GM12864 (cell line): ENCODE measurements at places on chromosomes 13 and 19.

GRCh38 chr19:39845172-39845571 lies 1.0 kb downstream of the FBL start:
- no peak for DNase-seq

- DNase-seq = no peak
These were observed 1.1 kb downstream of the PAF1 start for GRCh38 chr19:39389631-39390414.

- DNase-seq = no peak
These were observed 79.5 kb downstream of the KLF5 start for GRCh38 chr13:73138276-73138637.

GRCh38 chr19:48962029-48962848 lies 2.9 kb upstream of the FTL start:
- no peak for DNase-seq

DNA sequence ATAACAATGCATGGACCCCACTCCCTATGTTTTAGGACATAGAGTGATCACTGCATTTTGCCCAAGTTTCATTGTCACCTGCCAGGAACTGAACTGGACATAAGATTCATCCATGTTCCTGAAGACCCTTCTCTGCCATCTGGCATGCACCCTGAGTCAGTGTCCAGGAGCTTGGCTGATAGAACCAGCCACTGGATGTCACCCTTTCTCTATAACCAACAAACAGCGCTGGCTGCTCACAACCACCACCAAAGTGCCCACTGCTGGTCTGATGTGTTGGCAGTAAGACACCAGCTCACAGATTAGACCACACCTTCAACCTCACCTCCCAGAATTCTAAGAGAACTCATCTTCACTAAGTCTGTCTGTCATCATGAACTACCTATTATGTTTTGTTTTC lies 333.4 kb downstream of the ITGBL1 start:
- no peak for DNase-seq

- DNase-seq = no peak
These were observed 10.0 kb downstream of the GTPBP3 start for GRCh38 chr19:17347361-17347760.

DNA sequence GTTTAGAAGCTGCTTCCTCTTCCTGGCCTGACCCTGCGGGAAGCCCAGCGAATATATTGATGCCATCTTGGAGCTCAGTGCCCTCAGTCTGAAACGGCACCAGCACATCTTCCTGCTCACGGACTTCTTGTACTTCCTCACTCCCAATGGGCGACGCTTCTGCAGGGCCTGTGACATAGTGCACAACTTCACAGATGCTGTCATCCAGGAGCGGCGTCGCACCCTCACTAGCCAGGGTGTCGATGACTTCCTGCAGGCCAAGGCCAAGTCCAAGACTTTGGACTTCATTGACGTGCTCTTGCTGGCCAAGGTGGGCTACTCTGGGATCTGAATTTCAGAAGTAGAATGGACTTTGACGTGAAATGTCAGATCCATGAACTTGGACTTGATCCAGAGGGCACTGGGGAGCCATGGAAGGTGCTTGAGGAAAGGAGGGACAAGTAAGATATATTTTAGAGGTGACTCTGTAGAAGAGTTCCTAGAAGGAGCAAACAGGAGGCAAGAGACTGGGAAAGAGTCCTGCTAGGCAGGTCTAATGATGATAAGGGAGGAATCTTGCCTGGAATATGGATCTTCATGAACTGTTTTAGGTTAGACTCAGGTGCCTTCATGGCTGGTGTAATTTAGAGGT lies 38.4 kb upstream of the CYP4F8 start:
- DNase-seq = no peak
